ENCODE measurements at places on chromosomes 5 and 9.

GRCh38 chr9:98038958-98039357 is 17.6 kb upstream of the NANS start:
- DNase-seq = no peak

DNA sequence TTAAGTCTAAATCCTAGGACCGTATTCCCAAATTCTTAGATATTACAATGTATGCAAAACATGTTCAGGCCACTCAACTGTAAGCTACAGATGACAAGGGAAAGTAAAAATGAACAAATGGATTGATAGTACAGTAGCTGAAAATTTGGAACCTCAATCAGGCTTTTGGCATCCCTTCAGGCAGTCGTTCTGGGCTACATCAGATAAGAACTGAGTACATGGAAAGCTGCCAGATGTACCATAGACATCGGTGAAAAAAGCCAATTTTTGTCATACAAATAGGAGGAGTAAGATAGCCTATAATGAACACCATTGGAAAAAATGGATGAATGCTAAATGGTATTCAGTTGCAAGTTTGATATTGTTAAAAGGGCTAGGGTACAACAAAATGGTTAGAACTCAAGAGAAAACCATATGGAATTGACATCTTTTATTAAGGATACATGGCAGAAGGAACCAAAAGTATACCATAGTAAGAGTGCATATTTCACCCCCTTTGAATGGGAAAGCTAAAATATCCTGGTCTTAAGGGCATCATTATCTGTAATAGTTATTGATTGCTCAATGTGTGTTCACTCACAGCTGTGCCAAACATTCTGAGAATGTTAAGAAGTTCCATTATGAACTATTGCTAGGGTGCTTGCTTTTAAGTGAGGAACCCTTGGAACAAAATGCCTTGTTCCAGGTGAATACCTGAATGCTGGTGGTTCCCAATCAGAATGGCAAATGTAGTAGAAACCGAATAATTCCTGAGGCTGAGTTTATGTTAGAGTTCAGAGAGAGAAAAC is 86.4 kb downstream of the NR3C1 start:
- DNase-seq = no peak

GRCh38 chr5:85049020-85049419 is 664.3 kb upstream of the EDIL3 start:
- DNase-seq = peak; percentile 67

DNA sequence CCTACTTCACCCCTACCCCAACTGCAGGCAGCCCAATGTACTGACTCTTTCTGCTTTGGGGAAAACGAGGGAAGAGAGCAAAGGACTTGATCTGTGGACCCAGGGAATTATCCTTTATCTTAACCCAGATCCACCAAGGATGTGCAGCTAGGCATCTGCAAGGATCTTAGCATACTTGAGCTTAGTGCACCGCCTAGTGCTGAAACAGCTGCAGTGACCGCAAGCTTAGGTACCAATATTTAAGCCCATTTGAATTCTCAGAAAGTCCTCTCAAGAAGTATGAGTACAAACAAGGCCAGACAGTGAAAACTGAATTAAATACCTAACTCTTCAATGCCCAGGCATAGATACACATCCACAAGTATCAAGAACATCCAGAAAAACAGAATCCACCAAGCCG is 576.7 kb upstream of the ADAMTS16 start:
- no peak for DNase-seq

GRCh38 chr9:128825923-128826700 is 3.5 kb downstream of the SPOUT1 start:
- peak; percentile 48 for DNase-seq

- DNase-seq = no peak
These were observed 13.0 kb upstream of the ASS1 start for GRCh38 chr9:130431536-130432303.

DNA sequence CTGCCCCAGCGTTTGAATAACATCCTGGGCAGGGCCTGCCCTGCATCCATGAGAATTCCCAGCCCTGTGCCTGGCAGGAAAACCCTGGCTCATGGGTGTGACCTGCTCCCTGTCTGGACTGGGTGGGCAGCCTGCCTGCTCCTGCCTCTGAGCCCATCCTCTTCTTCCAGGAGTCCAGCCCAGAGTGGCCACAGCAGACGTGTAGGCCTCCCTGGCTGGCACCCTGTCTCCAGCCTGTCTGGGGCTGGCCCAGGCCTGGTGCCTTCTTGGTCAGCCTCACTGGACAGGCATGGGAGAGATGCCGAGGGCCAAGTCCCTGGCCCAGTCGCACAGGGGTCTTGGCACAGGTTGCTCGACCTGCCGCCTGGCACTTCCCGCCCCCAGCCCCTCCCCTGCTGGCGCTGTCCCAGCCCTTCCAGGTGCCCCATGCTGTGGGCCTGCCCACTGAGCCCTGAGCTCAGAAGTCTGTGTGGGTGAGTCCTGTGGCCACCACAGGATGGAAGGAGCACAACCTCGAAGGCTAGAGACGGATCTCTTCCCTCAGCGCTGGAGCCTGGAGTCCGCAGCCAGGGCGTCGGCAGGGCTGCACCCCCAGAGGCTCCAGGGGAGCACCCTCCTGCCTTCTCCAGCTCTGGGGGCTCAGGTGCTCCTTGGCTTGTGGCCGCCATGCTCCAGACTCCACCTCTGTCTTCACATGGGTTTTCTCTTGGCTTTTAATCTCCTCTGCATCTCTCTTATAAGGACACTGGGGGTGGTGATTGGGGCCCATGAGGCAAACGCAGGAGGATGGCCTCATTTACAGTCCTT is 11.8 kb upstream of the COL5A1 start:
- DNase-seq = no peak

DNA sequence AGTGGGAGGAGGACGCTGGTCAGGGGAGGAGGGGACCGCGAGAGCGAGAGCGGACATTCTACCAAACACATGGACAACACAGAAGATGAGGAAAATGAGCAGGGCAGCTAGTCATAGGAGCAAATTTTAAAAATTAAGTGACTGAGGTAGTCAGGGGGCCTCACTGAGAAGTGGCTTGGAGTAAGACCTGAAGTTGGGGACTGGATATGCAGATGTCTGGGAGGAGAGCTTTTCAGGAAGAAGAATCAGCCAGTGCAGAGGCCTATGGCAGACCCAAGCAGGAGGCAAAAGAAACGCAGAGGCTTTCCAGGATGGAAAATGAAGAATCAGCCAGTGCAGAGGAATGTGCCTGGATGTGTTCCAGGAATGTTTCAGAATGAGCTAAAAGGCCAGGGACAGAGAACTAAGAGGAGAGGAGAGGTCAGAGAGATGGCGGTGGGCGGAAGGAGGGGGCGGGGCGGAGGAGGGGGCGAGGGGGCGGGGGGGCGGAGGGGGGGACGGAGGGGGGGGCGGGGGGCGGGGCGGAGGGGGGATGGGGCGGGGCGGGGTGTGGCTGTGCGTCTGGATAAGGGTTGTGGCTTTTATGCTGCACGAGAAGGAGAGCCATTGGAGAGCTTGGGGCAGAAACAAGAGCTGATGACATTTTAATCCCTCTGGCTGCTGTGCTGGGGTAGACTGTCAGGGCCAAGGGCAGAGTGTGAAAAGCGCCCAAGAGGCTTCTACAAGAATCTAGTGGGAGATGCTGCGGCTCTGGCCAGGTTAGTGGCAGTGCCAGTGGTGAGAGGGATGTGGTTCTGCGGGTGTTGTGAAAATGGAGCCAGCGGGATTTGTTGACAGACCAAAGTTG is 129.6 kb downstream of the KCNIP1 start:
- DNase-seq = peak; percentile 62

DNA sequence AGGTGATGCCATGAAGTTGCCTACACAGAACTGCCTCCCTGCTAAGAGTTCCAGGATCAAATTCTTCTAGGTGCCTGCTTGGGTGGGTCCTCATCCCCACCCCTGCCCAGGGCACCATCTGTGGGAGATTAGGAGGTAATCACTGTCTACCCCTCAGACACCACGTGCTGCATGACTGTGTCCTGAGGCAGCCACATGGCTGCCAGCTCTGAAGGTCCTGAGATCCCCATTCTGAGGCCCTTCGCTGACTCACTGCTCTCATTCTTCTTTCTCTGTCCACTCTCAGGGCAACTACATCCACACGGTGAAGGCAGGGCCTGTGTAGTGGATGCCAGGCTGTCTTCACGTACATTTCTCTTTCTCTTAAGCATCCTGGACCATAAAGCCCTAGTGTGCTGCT is 222.9 kb upstream of the ANKRD55 start:
- DNase-seq = no peak

DNA sequence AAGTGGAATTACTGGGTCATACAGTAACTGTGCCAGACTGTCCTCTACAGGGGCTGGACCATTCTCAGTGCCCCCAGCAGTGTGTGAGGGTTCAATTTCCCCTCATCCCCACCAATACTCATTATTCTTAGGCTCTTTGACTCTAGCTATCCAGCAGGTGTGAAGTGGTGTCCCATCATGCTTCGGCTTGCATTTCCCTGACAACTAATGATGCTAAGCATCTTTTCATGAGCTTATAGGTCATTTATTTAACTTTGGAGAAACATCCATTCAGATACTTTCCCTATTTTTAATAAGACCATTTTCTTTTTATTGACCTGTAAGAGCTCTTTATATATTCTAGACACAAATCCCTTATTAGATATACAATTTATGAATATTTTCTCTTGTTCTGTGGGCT is 63.6 kb downstream of the ADAMTS2 start:
- DNase-seq = no peak

GRCh38 chr5:132915681-132916080 is 42.2 kb downstream of the LEAP2 start:
- DNase-seq = no peak

GRCh38 chr5:126364206-126364902 is 58.9 kb upstream of the GRAMD2B start:
- no peak for DNase-seq

- no peak for DNase-seq
These were observed 197.1 kb downstream of the CEMIP2 start for GRCh38 chr9:71571186-71571585.

DNA sequence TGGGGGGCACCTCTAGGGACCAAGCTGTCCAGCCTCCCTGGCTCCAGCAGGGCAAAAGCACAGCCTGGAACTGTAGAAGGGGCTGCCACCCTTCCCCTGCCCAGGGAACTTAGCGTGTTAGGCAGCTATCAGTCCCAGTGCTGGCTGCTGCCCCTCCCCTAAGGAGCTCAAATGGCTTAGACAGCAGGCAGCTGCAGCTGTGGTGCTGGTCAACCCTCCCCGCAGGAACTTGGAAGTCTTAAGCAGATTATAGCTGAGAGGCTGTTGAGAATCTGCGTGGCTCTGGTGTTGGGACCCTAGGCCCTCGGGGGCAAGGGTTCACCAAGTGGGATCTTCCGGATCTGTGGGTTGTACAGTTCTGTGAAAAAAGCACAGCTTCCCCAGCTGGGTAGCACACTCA is 536.5 kb upstream of the CDH10 start:
- no peak for DNase-seq

- no peak for DNase-seq
These were observed 42.4 kb downstream of the STX17 start for GRCh38 chr9:99948896-99949295.

GRCh38 chr9:129732946-129733631 is 19.8 kb downstream of the PTGES start:
- no peak for DNase-seq

- DNase-seq = no peak
These were observed 14.5 kb upstream of the SPATA31E1 start for GRCh38 chr9:87868175-87868574.

DNA sequence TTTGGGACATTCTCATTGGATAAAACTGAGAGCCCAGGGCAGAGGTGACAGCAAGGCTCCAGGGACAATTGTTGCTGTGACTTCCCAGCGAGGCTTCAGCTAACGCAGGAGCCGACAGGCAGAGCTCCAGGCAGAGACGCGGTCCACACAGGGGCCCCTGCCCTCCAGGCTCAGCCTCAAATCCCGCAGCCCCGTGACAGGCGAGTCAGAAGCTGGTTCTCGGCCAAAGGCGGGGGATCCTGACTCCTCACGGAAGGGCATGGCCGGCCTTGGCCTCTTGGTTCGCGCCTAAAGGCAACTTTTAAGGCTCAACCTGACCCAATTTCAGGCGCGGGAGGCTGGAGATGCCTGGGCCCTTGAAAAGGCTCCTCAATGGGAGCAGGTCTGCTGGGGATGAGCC is 21.3 kb downstream of the SLC12A7 start:
- no peak for DNase-seq

- DNase-seq = no peak
These were observed 112.3 kb downstream of the SMARCA2 start for GRCh38 chr9:2127486-2127885.

- no peak for DNase-seq
These were observed 195.0 kb upstream of the TBC1D2 start for GRCh38 chr9:98450496-98450895.

DNA sequence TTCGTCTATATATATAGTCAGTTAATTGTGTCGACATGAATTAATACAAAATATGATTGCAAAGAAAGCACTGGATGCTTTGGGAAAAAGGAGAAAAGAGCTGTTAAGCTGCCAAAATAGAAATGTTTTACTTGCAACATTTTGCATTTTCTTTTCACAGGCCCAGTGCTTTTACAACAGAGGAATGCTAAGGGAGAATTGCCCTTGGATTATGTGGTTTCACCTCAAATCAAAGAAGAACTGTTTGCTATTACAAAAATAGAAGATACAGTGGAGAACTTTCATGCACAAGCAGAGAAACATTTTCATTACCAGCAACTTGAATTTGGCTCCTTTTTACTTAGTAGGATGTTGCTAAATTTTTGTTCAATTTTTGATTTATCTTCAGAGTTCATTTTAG is 76.2 kb downstream of the SLF1 start:
- no peak for DNase-seq

DNA sequence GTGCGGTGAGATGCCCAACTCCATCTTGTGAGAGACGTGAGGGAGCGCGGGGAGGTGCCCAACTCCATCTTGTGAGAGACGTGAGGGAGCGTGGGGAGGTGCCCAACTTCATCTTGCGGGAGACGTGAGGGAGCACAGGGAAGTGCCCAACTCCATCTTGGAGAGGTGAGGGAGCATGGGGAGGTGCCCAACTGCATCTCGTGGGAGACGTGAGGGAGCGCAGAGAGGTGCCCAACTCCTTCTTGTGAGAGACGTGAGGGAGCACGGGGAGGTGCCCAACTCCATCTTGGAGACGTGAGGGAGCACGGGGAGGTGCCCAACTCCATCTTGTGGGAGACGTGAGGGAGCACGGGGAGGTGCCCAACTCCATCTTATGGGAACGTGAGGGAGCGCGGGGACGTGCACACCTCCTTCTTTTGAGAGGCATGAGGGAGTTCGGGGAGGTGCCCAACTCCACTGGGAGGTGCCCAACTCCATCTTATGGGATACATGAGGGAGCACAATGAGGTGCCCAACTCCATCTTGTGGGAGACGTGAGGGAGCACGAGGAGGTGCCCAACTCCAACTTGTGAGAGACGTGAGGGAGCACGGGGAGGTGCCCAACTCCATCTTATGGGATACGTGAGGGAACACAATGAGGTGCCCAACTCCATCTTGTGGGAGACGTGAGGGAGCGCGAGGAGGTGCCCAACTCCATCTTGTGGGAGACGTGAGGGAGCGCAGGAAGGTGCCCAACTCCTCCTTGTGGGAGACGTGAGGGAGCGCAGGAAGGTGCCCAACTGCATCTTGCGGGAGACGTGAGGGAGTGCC is 235.4 kb downstream of the CACNA1B start:
- DNase-seq = no peak

- no peak for DNase-seq
These were observed 33.4 kb upstream of the PTGER4 start for GRCh38 chr5:40646266-40646665.

GRCh38 chr9:84297162-84297821 is 43.3 kb downstream of the SLC28A3 start:
- DNase-seq = no peak
